Subcutaneous preadipocyte (primary cell): ENCODE measurements at places on chromosomes 3 and 15. TPM values are rescaled to one million over a fixed set of nuclear protein-coding genes. Genes with fewer than 3 reads are reported as not detected.

The LYZL4 gene
- not detected in 2 replicates for total RNA-seq

The SYNPR gene
- not detected in 2 replicates for total RNA-seq

The UQCRC1 gene
- 316 and 340 TPM in 2 replicates for total RNA-seq

The PIGZ gene
- total RNA-seq = 1.8 and 3.3 TPM in 2 replicates

The AHSG gene
- total RNA-seq = not detected in 2 replicates

The AQR gene
- 22.8 and 30.9 TPM in 2 replicates for total RNA-seq

The LRRC31 gene
- not detected in 2 replicates for total RNA-seq

The PTH1R gene
- total RNA-seq = 0.39 and 1.1 TPM in 2 replicates

The ALDH1L1 gene
- total RNA-seq = under 0.01 TPM in 1 of 2 replicates, not detected in the other

The CTXN2 gene
- not detected in 2 replicates for total RNA-seq

The CD200 gene
- not detected in 2 replicates for total RNA-seq

The UBA7 gene
- total RNA-seq = 26.6 and 36.0 TPM in 2 replicates

The ARL6IP5 gene
- total RNA-seq = 65.9 and 80.1 TPM in 2 replicates

The HCN4 gene
- total RNA-seq = not detected in 2 replicates

The TMCO5A gene
- total RNA-seq = not detected in 2 replicates

The GOLGA6B gene
- total RNA-seq = not detected in 2 replicates

The ROPN1 gene
- not detected in 2 replicates for total RNA-seq

The SEMA6D gene
- under 0.01 and 0.59 TPM in 2 replicates for total RNA-seq

The EEFSEC gene
- 5.9 and 6.3 TPM in 2 replicates for total RNA-seq

The GOLGA6D gene
- total RNA-seq = not detected in 2 replicates

The AGBL1 gene
- not detected in 2 replicates for total RNA-seq

The TRIP4 gene
- total RNA-seq = 5.5 and 8.0 TPM in 2 replicates

The TMEM207 gene
- not detected in 2 replicates for total RNA-seq

The CKMT1A gene
- not detected in 2 replicates for total RNA-seq

The ACKR2 gene
- total RNA-seq = 0.20 TPM in 1 of 2 replicates, not detected in the other

The MORC1 gene
- total RNA-seq = not detected in 2 replicates

The CPLX3 gene
- not detected in 2 replicates for total RNA-seq

The MAGEL2 gene
- total RNA-seq = not detected in 2 replicates

The SPG21 gene
- 88.4 and 97.7 TPM in 2 replicates for total RNA-seq

The SENP8 gene
- 1.8 and 2.9 TPM in 2 replicates for total RNA-seq

The CCK gene
- 0.73 TPM in 1 of 2 replicates, not detected in the other for total RNA-seq

The CLDN11 gene
- total RNA-seq = 792 and 1,033 TPM in 2 replicates

The EPHB3 gene
- total RNA-seq = 1.4 and 1.8 TPM in 2 replicates

The SERPINI2 gene
- not detected in 2 replicates for total RNA-seq

The CASR gene
- total RNA-seq = under 0.01 TPM in 1 of 2 replicates, not detected in the other

The PLAAT1 gene
- 0.37 TPM in 1 of 2 replicates, not detected in the other for total RNA-seq

The GP9 gene
- not detected in 2 replicates for total RNA-seq

The SH2D7 gene
- total RNA-seq = not detected in 2 replicates

The DVL3 gene
- total RNA-seq = 22.8 and 28.5 TPM in 2 replicates

The OR5H14 gene
- total RNA-seq = not detected in 2 replicates

The PML gene
- 42.3 and 46.3 TPM in 2 replicates for total RNA-seq

The TMEM108 gene
- under 0.01 TPM in 1 of 2 replicates, not detected in the other for total RNA-seq

The KLHL40 gene
- not detected in 2 replicates for total RNA-seq

The SKIL gene
- 13.2 and 18.0 TPM in 2 replicates for total RNA-seq

The ACOX2 gene
- 13.1 and 28.7 TPM in 2 replicates for total RNA-seq

The CLRN1 gene
- not detected in 2 replicates for total RNA-seq

The ITIH3 gene
- not detected in 2 replicates for total RNA-seq

The PARP15 gene
- 0.20 and 0.73 TPM in 2 replicates for total RNA-seq

The EAF2 gene
- total RNA-seq = 0.37 and 1.8 TPM in 2 replicates

The FEM1B gene
- 51.8 and 68.2 TPM in 2 replicates for total RNA-seq

The SCG3 gene
- total RNA-seq = not detected in 2 replicates

The CYP1A2 gene
- total RNA-seq = not detected in 2 replicates

The COL7A1 gene
- 3.3 and 17.8 TPM in 2 replicates for total RNA-seq

The BCHE gene
- total RNA-seq = 1.1 and 4.1 TPM in 2 replicates

The PHLDB2 gene
- total RNA-seq = 32.6 and 47.8 TPM in 2 replicates

The PLSCR4 gene
- total RNA-seq = 9.4 and 11.0 TPM in 2 replicates

The CAMKV gene
- total RNA-seq = not detected in 2 replicates
